ENCODE measurements at places on chromosomes 7 and 10. TPM values are rescaled to one million over a fixed set of nuclear protein-coding genes. Genes with fewer than 3 reads are reported as not detected.

AOAH gene
- not detected for total RNA-seq

RARRES2 gene
- total RNA-seq: not detected

NOLC1 gene
- 35.6 TPM for total RNA-seq

PDZD7 gene
- total RNA-seq: 0.16 TPM

KCNH2 gene
- 0.06 TPM for total RNA-seq

H2BK1 gene
- total RNA-seq: not detected

All from bladder microvascular endothelial cell (primary cell).